Activated naive CD4-positive, alpha-beta T cell treated with anti-CD3 and anti-CD28 coated beads for 36 hours (primary cell): ENCODE measurements at places on chromosomes 2 and 18.

DNA sequence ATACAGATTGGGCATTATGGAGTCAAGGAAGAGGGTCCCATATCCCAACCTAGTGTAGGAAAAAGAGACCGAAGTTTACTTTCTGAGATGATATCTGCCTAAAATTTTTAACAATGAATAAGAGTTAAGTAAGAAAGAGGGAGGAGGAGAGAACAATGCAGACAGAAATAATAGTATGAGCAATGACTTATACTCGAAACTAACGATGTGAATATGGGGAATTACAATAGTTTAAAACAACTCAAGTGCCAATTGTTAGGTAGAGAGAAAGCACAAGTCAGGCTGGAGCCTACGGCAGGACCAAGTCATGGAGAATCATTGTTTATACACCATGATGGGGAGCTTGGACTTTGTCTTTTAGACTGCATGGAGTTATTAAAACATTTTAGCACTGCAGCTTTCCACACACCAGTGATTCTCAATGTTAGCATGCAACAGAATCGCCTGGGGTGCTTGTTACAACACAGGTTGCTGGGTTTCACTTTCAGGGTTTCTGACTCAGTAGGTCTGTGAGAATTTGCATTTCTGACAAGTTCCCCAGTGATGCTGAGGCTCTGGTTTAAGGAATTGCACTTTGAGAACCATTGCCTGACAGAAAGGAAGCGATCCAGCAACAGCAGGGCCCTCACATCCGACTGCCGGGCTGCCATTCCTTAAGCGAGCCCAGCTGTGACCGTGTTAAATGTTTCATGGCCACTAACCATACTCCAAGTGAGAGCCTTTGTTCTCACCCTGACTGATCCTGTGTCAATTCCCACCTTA is 511.2 kb downstream of the DCDC2C start:
- H3K27ac ChIP-seq: no peak overlapping the region
- H3K4me3 ChIP-seq: no peak overlapping the region
- no peaks in the 10 kb centered on the region for H3K4me1 ChIP-seq
- H3K27me3 ChIP-seq: no peaks in the 10 kb centered on the region

DNA sequence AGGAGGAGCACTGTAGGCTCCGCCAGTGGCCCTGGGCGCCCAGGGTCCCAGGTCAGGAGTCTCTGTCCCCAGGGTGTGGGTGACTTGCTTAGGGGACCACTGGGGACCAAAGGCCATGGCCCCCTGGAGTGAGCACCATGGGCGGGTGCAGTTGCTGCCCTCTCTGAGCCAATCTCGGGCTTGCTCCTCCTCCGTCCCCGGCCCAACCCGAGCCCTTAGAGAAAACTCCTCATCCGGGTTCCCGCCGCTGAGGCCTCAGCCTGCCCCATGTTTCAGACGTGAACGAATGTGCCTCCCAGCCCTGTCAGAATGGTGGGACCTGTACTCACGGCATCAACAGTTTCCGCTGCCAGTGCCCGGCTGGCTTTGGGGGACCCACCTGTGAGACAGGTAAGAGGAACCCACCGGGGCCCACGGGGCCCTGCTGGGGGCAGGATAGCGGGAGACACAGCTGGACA is 38.6 kb downstream of the SNED1 start:
- H3K36me3 ChIP-seq: no peaks in the 10 kb centered on the region
- H3K4me3 ChIP-seq: peak overlapping the region; percentile 63
- no peaks in the 10 kb centered on the region for H3K27me3 ChIP-seq

DNA sequence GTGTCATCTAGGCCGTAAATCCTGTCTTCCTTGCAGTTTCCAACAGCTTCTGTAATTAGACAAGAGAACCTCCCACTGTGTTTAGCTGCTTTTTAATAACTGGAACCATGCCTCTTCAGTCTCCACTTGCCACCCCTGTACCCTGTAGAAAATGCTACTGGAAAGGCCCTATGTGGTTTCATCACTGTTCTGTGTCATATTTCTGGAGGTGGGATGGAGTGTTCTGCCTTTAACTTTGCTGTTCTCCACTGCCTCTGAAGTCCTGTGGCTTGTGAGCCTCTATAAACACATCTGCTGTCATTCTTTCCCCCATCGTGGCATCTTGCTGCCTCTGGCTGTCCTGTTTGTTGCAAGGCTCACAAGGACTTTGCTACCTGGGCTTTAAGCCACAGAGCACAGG is 17.9 kb downstream of the MGAT5 start:
- H3K27me3 ChIP-seq: no peaks in the 10 kb centered on the region
- peaks cover 33% of the 10 kb centered on the region for H3K4me1 ChIP-seq
- DNase-seq: peak; percentile 29
- peaks cover 26% of the 10 kb centered on the region for H3K36me3 ChIP-seq

GRCh38 chr18:11387880-11388279 is 221.5 kb upstream of the SLC35G4 start:
- no peak overlapping the region for H3K4me3 ChIP-seq
- H3K4me1 ChIP-seq: no peaks in the 10 kb centered on the region
- peaks cover 2% of the 10 kb centered on the region for H3K27me3 ChIP-seq
- H3K27ac ChIP-seq: no peak overlapping the region

- H3K4me1 ChIP-seq: no peaks in the 10 kb centered on the region
- no peak for DNase-seq
- H3K27me3 ChIP-seq: no peaks in the 10 kb centered on the region
- no peak overlapping the region for H3K4me3 ChIP-seq
- H3K27ac ChIP-seq: no peak overlapping the region
Measured at GRCh38 chr2:147405651-147406050, 439.2 kb upstream of the ACVR2A start.

- H3K4me3 ChIP-seq: peak overlapping the region; percentile 99
- H3K4me1 ChIP-seq: peaks cover 35% of the 10 kb centered on the region
- peak overlapping the region; percentile 98 for H3K27ac ChIP-seq
- H3K27me3 ChIP-seq: no peaks in the 10 kb centered on the region
Measured at GRCh38 chr2:200810252-200810997, 1.3 kb upstream of the BZW1 start.

- H3K4me3 ChIP-seq: no peak overlapping the region
- H3K4me1 ChIP-seq: no peaks in the 10 kb centered on the region
- no peaks in the 10 kb centered on the region for H3K36me3 ChIP-seq
- no peaks in the 10 kb centered on the region for H3K27me3 ChIP-seq
Measured at GRCh38 chr2:27191070-27191829, 20.6 kb upstream of the ATRAID start.

DNA sequence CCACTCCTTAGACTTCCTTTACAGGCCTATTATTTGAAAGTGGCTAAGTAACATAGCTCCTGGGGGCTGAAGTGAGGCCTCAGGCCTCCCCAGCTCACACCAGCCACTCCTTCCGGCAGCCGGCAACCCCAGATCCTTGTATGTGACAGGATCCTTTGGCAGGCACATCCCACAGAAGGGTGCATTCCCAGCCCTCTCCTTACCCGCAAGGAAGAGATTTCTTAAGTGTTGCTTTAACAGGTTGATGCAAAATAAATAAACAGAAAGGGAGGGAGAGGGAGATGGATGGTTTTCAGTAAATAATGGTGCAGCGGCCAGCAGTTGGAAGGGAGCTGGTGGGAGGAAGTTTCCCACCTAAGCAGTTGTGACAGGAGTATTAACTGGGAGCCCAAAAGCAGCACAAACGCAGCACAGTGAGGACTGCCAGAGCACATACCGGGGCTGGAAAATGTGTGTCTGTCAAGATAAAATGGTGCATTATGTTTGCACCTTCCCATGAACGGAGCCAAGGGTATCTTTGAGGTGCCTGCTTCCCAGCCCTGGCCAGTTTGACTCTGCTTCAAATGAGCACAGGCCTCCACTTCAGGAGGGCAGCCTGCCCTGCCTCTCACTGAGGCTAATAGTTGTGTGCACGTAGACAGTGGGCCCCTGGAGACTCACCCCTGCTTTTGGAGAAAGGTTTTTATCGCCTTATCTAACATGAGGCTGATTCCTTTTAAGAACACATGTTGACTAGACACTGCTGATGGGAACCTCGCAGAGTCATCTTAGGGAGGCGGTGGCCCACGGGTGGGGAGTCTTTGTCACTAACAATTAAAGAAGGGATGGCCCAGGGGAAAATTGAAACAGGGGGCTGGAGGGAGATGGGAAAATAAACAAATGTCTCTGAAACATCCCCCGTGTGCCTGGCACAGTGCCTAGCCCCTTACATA is 32.8 kb downstream of the NRP2 start:
- H3K36me3 ChIP-seq: no peaks in the 10 kb centered on the region
- H3K4me3 ChIP-seq: no peak overlapping the region
- no peak for DNase-seq
- peaks cover 3% of the 10 kb centered on the region for H3K27me3 ChIP-seq
- H3K4me1 ChIP-seq: peaks cover 6% of the 10 kb centered on the region
- no peak overlapping the region for H3K27ac ChIP-seq

DNA sequence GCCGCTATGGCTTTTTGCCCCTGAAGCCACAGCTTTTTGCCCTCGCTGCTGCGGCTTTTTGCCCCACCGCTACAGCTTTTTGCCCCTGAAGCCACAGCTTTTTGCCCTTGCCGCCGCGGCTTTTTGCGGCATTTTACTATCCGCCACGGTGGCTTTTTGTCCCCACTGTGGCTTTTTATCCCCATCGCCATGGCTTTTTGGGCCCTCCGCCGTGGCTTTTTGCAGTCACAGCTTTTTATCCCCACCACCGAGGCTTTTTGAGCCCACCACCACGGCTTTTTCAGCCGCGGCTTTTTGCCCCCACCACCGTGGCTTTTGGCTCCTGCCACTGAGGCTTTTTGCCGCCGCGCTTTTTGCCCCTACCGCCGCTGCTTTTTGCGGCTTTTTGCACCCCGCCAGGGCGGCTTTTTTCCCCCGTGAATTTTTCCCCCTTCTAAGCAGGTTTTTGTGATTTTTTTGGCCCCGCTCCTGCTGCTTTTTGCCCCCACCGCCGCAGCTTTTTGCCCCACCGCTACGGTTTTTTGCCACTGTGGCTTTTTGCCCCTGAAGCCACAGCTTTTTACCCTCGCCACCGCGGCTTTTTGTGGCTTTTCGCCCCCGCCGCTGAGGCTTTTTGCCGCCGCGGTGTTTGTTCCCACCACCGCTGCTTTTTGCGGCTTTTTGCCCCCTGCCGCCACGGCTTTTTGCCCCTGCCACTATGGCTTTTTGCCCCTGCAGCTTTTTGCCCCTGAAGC is 2797.2 kb upstream of the TEKT4 start:
- no peak overlapping the region for H3K4me3 ChIP-seq
- no peaks in the 10 kb centered on the region for H3K4me1 ChIP-seq
- no peak overlapping the region for H3K27ac ChIP-seq
- peaks cover 2% of the 10 kb centered on the region for H3K36me3 ChIP-seq
- no peak for DNase-seq

DNA sequence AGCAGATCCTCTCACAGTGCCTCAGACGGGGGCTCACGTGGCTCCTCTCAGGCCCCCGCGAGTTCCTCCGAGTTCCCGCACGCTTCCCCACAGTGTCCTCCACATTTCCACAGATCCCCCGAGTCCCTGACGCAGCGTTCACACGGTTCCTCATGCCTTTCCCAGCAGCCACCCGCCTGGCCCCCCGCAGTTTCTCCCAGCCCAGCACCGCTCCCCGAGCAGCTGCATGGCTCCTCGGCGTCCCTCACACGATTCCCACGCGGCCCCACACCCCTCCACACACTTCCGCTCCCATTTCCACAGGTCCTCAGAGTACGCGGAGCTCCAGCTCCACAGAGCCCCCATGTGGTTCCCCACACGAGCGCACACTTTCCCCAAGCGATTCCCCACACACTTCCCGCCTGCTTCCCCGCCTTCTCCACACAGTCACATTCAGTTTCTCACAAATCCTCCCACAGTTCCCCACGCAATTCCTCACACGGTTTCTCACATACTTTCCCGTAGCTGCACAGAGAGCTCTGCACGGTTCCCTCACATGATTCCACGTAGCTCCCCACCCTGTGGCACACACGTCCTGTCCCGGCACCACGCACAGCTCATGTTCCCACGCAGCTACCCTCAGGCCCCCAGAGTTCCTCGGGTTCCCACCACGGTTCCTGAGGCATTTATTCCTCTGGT is 39.9 kb downstream of the KIF1A start:
- no peak for DNase-seq
- no peaks in the 10 kb centered on the region for H3K4me1 ChIP-seq
- no peaks in the 10 kb centered on the region for H3K36me3 ChIP-seq
- no peaks in the 10 kb centered on the region for H3K27me3 ChIP-seq

DNA sequence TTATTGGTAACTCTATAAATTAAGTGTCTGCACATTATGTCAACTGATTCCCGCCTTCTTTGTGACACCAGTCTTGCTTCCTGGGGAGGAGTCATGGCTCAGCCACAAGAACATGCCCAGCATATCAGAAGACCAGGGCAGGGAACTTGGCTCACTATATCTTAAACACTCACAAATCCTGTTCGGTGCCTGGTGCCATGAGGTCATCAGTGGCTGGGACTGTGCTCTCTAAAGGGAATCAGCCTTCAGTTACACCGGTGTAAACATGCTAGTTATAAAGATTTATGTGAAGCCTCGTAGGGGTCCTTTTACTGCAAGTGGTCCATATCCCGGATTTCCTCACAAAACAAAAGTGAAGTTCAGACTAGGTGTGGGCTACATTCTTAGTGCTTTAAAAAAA is 73.1 kb upstream of the ZNF521 start:
- H3K4me3 ChIP-seq: no peak overlapping the region
- H3K4me1 ChIP-seq: no peaks in the 10 kb centered on the region
- no peaks in the 10 kb centered on the region for H3K36me3 ChIP-seq
- no peak for DNase-seq
- no peak overlapping the region for H3K27ac ChIP-seq

GRCh38 chr2:214465363-214466146 is 54.7 kb downstream of the VWC2L start:
- no peak overlapping the region for H3K27ac ChIP-seq
- H3K4me3 ChIP-seq: no peak overlapping the region
- H3K36me3 ChIP-seq: no peaks in the 10 kb centered on the region
- DNase-seq: no peak

- H3K27me3 ChIP-seq: no peaks in the 10 kb centered on the region
- H3K36me3 ChIP-seq: no peaks in the 10 kb centered on the region
- no peak overlapping the region for H3K4me3 ChIP-seq
- H3K4me1 ChIP-seq: no peaks in the 10 kb centered on the region
Measured at GRCh38 chr18:39329496-39330275, 1764.1 kb upstream of the CELF4 start.

GRCh38 chr18:68822926-68823325 is 25.0 kb downstream of the CCDC102B start:
- H3K4me3 ChIP-seq: no peak overlapping the region
- H3K27ac ChIP-seq: no peak overlapping the region
- no peaks in the 10 kb centered on the region for H3K27me3 ChIP-seq

DNA sequence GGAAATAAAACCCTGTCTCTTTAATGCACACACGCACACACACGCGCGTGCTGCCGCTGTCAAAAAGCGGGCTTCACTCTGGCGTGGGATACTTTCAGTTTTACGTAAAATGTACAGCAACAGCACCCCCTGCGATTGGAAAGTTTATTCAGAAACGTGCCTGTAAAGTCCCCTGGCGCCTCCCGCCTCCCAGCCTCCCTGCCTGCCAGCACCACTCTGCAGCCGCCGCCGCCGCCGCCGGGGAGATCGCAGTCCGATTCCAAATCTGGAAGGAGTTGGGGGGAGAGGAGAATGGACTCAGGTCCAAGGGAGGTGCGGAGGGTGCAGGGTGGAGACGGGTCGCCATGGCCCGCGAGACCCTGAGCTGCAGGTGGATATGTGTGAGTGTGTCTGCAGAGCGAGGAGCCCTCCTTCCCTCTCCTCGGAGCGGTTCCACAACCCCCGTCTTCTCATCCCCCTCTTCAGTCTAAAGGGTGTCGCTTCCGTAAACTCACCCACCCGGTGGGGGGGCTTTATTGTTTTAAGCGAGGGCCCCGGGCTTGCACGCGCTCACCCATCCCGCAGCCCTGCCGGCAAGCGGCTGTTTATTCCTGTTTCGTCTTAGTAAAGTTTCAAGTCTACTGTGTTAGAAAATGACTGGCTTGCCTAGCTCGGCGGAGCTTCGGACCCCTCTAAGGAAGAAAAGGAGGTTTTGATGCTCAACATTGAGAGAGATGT is 1.8 kb upstream of the BCL11A start:
- H3K27ac ChIP-seq: no peak overlapping the region
- peak; percentile 78 for DNase-seq
- H3K4me3 ChIP-seq: peak overlapping the region; percentile 68
- H3K36me3 ChIP-seq: no peaks in the 10 kb centered on the region
- peaks cover 65% of the 10 kb centered on the region for H3K27me3 ChIP-seq
